ENCODE measurements at places on chromosomes 1 and 21.

- DNase-seq: no peak
Observed at GRCh38 chr1:219298571-219299148, 125.0 kb downstream of the LYPLAL1 start.

DNA sequence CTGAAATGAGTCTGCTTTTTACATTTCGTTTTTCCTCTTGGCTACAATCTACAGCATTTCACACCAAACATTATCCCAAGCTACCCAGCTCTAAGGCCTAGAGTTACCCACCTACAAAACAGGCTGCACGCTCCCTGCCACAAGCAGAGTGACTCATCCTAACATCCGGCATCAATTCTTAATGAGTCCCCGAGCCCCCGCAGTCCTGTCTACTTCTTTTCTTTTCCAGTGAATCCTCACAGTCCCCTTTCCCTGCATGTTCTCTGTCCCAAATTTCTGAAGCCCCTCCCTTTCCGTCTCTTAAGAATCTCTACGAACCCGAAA is 650 bp downstream of the PCNX2 start:
- peak; percentile 68 for DNase-seq

DNA sequence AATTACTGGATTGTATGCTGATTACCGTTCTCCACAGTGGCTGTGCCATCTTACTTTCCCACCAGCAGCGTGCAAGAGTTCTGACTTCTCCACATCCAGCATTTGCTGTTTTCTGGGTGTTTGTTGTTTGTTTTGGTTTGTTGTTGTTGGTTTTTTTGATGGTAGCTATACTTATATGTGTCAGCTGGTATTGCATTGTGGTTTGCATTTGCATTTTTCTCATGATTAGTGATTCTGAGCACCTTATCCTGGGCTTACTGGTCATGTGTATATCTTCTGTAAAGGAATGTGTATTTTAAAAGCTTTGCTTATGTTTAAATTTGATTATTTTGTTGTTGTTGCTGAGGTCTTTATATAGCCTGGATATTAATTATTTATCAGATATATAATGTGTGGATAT is 66.9 kb upstream of the MAP1LC3C start:
- no peak for DNase-seq

- no peak for DNase-seq
Observed at GRCh38 chr1:40976952-40977690, 2.4 kb upstream of the CTPS1 start.

GRCh38 chr1:157653494-157653873 is 47.1 kb downstream of the FCRL3 start:
- no peak for DNase-seq

DNA sequence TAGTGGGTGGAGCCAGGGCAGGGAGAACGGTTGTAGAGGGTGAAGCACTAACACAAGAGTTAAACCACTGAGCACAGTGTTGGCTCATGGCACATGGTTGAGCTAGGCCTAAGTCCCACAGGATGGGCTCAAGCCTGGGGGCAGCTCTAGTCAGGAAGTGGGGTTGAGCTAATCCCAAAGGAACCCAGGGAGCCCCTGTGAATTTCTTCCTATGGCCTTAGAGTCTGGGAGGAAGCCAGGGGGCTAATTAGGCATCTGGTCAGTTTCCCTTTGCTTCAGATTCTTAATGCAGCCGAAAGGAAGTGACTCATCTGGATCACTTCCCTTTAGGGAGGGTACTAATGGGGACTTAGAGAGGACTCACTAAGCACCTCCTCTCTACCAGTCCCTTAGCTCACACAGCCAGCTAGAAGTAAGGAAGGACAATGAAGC is 10.1 kb downstream of the CFAP45 start:
- no peak for DNase-seq

GRCh38 chr1:211625040-211625439 is 46.1 kb upstream of the SLC30A1 start:
- DNase-seq: peak; percentile 46

GRCh38 chr1:4605158-4605557 is 49.3 kb upstream of the AJAP1 start:
- DNase-seq: no peak

DNA sequence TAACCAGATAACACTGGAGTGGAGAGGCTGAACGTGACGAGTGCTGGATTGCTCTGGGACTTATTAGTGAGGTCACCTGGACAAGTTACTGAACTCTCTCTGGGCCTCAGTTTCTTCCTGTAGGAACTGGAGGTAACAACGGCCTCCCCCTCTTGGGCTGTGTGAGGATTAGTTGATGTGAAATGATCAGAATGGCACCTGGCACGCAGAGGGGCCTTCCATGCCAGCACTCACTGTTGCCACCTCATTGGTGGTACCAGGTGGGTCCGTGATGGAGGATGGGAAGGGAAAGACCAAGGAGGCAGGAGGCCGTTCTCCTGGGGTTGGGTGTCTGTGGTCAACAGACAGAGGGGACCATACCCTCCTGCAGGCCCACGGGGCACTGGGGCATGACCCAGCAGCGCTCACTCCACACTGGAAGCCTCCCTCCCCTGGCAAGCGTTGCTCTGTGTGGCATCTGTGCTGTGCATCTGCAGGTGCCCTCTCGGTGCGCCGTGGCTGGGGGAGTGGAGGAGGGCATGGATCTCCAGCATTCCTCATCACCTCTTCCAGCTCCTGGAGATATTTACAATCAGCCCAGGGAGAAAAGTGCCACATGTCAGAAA is 349.5 kb upstream of the VAMP3 start:
- no peak for DNase-seq
